ENCODE measurements at places on chromosomes 4 and X.
A peak's percentile ranks its signal among the peaks of the same experiment; 100 is the strongest.

DNA sequence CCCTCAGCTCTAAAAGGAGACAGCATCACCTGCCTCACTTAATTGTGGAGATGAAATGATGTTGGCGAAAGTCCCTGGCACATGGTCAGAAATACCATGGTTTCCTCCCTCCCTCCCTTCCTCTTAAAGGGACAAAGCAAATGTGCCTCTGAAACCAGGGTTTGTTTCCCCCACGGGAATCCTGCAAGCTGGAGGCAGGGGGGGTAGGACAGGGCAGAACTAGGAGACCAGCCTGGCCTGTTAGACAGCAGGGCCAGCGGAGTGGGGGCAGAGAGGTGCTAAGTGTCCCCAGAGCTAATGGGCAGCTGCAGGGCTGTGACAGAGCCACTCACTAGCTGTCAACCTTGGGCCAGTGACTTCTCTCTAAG lies 5.7 kb downstream of the RTL5 start:
- no peak for DNase-seq

GRCh38 chr4:138576684-138577083 lies 334.5 kb upstream of the SLC7A11 start:
- peak; percentile 81 for DNase-seq

- peak; percentile 53 for DNase-seq
These were observed 211.7 kb downstream of the SLC4A4 start for GRCh38 chr4:71550220-71551165.

DNA sequence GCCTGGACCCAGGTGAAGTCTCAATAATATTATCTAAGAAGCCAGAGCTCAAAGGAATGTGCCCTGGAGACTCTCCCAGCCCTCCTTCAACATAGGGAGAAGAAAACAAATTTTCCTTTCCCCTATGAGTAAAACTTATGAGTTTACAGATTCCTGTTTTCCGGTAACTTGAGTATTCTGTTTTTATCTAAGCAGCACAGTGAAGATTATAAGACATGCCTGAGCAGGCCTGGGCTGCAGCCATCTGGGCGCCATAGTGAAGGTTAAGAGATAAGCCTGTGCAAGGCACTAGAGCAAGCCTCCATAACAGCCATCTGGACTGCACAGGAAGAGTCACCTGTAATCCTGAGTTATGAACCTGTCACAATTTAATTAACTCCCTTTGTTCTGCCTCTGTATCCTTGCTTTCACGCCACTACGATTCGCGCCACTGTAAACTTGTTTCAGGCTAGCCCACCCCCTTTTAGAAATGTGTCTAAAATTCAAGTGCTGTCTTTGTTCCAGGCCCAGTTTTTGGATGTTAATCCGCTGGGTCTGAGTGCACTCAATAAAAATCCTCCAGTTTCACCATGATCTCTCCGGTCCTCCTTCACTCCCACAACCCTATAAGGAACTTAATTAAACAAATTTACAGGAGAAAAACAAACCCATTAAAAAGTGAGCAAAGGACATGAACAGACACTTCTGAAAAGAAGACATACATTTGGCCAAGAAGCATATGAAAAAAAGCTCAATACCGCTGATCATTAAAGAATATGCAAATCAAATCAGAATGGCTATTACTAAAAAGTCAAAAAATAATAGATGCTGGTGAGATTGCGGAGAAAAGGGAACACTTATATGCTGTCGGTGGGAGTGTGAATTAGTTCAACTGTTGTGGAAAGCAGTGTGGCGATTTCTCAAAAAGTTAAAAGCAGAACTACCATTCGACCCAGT lies 189.5 kb downstream of the APBB2 start:
- DNase-seq: peak; percentile 31

GRCh38 chr4:99310389-99310788 lies 10.8 kb downstream of the ADH1B start:
- DNase-seq: peak; percentile 12

Data from GM23338 (cell line).